Skin of body (tissue), 3 donors: ENCODE measurements at places on chromosomes 7 and 10. TPM values are rescaled to one million over a fixed set of nuclear protein-coding genes. Genes with fewer than 3 reads are reported as not detected.

DNA sequence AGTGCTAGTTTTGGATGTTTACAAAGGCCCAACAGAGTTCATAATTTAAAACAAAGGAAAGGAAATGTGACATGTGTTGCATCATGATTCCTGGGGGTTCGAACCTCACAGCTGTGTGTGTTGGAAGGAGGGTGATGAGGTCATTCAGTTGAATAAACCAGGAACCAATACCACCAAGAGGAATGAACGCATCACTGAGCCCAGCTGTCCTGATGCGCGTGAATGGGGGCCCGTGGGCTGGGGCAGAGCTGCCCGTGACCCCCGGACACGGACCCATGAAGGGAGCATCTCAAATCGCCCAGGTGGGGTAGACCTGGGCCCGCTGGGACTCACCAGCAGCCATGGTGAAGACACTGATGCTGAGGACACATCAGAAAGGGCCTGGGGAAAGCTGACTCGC is 33.0 kb downstream of the BRI3 start:
- no peak for DNase-seq

- no peak for DNase-seq
Measured at GRCh38 chr7:156031679-156032478, 219.6 kb upstream of the SHH start.

DNA sequence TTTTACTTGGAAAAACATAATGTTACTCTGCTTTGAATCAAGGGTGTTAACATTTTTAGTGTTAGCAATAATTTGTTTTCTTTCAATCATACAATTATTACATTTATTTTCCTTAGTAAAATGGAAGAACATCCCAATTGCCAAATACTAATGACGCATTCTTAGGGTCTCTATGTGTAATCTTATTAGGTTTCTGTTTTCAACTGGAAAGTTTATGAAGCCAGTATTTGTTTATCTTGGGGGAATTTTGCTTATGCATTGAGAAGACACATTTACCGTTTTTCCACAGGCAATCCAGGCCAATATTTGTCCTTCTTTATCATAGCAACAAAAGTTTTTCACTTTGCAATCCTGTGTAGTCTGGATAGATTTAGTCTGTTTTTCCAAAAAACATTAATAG is 134.5 kb downstream of the CPED1 start:
- no peak for DNase-seq

DNA sequence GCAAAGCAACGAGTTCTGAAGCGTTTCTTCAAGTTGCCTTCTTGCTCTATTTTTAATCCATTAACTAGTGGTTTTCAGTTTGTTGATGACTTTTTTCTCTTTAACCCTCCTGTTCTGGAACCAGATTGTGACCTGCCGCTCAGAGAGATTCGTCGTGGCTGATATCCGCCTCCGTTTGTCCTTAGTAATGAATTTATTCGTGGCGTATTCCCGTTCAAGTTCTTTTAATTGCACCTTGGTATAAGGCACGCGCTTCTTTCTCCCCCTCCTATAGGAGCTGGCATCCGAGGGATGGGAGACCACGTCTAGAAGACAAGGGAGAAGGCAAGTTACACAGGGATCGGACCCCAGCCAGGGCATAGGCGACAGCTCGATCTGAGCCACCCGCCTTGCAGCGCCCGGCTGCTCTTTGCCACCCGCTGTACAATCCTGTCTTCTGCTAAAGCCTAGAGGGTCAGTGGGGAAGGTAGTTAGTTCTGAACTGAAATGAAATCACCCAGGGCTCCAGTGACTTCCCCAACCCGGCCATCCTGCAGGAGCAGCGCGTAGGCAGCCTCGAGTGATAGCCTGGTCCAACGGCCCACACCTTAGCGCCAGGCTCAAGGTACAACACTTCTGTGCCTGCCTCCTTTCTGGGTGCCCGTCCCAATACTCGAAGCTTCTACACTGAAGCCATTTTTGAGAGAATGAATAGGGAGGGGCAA is 1.6 kb downstream of the HOXA13 start:
- DNase-seq = no peak

GRCh38 chr7:116953906-116954838 is 871 bp downstream of the ST7 start:
- peak; percentile 91 for DNase-seq

DNA sequence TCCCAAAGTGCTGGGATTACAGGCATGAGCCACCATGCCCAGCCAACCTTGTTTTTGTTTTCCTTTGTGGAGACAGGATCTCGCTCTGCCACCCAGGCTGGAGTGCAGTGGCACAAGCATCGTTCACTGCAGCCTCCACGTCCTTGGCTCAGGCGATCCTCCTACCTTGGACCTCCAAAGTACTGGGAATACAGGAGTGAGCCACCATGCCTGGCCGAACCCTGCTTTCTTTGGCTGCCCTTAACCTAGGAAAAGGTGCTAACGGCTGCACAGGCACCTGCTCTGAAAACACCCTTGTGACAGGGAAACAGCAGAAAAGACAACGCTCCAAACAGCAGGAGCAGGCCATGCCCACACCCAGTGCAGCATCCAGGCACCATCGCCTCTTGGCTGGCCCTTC is 71.9 kb downstream of the OAT start:
- DNase-seq = no peak

DNA sequence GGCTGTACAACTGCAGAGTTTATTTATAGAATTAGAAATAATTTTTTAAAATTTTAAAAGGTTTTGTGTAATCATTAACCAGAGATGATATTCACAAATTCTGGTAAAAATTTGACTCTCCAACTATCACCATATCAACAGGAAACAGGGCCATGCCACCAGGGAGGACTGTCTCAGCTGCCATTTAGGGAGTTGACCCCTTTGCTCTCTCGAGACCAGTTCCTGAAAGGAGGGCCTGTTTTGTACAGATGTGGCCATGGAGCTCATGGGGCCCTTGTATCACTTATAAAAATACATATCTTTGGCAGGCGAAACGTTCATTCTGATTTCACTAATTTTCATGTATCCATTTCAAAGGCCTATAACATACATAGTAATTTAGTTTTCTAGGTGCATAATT is 20.3 kb downstream of the H2AZ2 start:
- no peak for DNase-seq

DNA sequence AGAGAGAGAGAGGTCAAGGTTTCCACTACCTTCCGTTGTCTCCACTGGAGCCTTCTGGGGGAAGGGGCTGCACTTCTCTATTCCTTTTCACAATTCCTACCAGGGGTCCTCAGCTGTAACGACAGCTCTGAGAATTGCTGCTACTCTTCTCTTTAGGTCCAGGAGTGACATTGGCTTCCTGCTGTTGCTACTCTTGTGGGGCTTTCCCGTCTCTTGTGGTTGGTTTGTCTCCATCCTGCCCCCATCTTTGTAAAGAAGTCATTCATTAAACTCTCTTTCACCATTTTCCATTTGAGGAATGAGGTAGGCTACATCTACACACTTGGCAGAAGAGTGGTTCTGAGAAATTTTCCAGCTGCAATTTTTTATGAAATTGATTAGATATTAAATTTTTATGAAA is 238.8 kb upstream of the LYZL1 start:
- no peak for DNase-seq

DNA sequence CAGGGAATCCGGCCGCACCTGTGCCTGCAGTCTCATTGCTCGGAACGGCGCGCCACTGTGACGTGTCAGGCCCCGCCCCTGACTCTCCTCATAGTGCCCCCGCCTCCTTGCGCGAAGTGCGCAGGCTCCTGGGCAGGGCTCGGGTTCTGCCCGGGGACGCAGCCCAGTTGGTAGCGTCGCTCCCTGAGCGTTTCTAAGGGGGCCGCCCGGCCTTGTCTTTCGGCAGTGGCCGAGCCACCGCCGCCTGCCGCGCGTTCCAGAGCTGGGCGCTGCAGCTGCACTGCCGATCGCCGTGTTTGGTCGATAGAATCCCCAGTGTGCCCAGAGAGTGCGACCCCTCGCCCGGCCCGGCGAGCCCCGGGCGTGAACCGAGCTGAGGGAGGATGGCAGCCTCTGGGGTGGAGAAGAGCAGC is at the start of gene KLHL7:
KLHL7 (plus strand) TSS at position 142 of the 413 bp plus-strand sequence; CDS start at position 384, 242 bp downstream.
- DNase-seq = peak; percentile 91

DNA sequence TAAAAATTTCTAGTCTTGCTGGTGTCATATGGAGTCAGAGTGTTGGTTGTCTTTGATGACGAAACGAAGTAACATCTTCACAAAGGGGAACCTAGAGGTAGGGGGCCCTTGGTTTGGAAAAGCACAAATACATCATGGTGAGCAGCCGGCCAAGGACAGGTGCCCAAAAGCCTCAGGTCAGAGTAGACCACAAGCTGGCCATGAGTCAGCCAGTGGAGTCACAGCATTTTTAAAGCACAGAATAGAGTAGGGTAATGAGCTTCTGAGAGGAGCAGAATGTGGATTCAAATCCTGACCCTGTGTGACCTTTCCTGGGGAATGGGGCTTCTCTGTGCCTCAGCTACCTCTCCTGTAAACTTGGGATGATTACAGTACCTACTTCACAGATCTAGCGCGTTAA is 5.3 kb downstream of the CAMK2B start:
- DNase-seq = no peak

Gene LRIT1
- not detected for total RNA-seq

Gene STEAP4
- total RNA-seq = 10.1 TPM

Gene ASAH2
- 0.49 TPM for total RNA-seq
